ENCODE measurements at places on chromosomes 2 and 18.

GRCh38 chr2:236546561-236547002 is 23.0 kb upstream of the ACKR3 start:
- DNase-seq = no peak

DNA sequence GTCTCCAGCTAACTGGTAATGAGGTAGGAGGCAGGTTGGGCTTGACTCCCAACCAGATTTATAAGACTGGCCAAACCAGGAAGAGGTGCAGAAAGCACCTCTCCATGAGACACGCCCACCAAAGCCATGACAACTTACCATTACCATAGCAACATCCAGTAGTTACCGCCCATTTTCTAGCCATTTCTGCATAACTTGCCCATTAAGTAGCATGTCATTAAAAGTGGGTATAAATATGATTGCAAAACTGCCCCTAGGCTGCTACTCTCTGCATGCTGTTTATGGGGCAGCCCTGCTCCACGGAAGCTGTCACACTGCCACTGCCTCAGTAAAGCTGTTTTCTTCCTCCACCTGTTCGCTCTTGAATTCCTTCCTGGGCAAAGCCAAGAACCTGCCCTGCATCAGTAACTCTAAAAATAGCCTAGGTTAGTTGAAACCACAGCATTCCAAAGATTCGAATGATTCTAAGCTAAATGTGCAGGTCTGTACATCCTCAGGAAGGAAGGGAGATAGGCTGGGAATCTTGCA is 131.9 kb downstream of the ATL2 start:
- no peak for DNase-seq

- no peak for DNase-seq
These were observed 251.0 kb downstream of the AFF3 start for GRCh38 chr2:99891428-99891780.

- DNase-seq = peak; percentile 68
These were observed 39.7 kb downstream of the RFX8 start for GRCh38 chr2:101435001-101435862.

DNA sequence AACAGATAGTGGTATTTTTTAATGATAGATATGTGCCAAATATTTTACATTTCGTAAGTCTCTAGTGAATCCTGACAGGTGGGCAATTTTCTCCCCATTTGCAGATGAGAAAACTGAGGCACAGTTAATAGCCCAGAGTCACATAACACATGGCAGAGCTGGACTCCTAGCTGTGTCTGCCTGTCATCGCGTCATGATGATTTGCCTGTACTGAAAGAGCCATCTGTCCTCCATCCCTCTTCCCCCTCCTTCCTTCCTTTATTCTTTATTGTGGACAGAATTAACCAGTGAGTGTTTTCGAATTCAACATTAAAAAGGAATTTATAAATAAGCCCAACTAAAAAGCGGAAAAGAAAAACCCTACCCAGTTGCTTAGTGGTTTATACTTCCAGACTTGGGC is 3.2 kb downstream of the DNAJB2 start:
- DNase-seq = no peak

DNA sequence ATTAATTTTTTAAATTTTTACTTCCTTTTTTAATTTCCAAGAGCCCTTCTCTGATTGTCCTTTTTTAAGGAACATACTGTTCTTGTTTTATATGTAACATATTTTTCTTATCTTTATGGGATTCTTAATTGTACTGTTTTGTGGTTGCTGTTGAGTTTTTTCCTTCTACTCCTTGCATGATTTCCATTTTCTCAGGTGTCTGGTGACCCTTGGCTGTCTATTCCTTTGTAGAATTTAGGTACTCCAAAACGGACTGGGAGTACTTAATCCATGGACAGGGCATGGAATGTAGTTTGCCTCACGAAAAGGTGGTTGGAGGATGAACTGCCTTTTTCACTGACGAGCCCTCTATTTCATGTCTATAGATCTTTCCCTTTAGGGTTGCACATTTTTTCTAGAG is 26.6 kb downstream of the TWSG1 start:
- no peak for DNase-seq

GRCh38 chr2:121665504-121665903 is 16.2 kb upstream of the CLASP1 start:
- no peak for DNase-seq

GRCh38 chr18:24086082-24086481 is 52.8 kb upstream of the CABYR start:
- DNase-seq = no peak

DNA sequence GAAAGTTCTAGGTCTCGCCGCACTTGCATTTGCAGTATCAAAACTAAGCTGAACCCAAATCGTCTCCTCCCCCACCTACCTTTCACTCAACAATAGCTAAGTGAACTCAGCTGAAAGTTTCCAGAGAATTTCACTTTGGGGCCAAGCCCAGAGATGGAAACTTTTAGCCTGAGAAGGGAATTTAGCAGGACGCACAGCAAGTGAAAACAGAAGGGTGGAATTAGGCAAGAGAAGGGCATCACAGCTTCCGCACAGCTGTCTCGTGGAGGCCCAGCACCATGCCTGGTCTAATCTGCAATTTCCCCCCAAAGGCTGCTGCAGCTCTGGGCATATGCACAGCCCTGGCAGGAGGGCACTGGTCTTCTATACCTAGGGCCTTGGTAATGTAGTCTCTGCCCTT is 262.0 kb downstream of the TNS1 start:
- DNase-seq = no peak

DNA sequence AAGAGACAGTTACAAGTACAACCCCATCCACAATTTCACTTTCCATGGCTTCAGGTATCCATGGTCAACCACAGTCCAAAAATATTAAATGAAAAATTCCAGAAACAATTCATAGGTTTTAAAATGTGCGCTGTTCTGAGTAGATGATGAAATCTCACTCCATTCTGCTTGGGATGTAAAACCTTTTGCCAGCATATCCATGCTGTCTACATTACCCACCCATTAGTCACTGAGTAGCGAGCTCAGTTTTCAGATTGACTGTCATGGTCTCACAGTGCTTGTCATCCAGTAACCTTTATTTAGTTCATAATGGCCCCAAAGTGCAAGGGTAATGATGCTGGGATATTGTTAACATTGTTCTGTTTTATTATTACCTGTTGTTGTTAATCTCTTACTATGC is 40.5 kb downstream of the SMAD4 start:
- peak; percentile 71 for DNase-seq

GRCh38 chr2:106839849-106840595 is 45.9 kb downstream of the ST6GAL2 start:
- no peak for DNase-seq

GRCh38 chr2:228675091-228675490 is 493.6 kb upstream of the SPHKAP start:
- DNase-seq = peak; percentile 56

DNA sequence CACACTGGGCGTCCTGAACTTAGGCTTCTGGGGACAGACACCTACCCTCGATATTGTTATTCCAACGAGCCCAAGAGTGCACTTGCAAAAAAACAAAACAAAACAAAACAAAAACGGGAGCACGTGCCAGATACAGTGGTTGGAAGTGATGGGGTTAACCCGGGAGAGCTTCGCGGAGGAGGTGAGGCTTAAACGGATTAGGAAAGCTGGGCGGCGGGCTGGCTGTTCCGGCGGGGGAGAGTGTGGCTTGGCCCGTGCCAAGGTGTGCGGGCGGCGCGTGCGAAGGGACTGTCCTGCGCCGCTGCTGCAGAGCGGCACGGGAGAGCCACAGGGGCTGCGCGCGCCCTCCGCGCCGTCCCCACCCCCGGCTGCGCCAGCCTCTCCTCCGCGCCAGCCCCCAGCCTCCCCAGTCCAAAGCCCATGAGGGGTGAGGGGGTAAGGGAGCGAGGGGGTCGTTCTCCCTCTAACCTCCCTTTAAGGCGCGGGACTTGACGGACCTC is 1.5 kb upstream of the SLC30A3 start:
- no peak for DNase-seq

- no peak for DNase-seq
These were observed 81.5 kb downstream of the MAPRE2 start for GRCh38 chr18:35122586-35123224.

DNA sequence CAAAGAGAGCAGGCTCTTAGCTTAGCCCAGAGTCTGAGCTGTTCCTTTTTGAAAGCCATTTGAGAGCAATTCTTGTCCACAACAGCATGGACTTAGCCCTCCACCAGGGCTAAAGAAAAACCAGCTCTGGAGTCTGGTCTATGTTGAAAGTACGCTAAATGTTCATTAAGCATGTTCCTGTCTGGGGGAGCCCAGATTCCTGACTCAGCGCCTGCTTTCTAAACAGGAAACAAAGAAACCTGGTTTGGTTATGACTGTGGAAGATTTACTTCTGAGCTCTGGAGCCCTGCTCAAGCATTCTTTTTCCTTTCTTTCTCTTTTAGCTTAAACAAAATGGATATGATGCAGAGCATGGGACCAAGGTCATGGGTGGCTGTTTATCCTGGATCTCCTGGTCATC is 279.8 kb downstream of the RBM43 start:
- DNase-seq = no peak

GRCh38 chr18:23228102-23229061 is 93.1 kb downstream of the CABLES1 start:
- DNase-seq = no peak

- no peak for DNase-seq
These were observed 357.7 kb upstream of the SYT4 start for GRCh38 chr18:43634994-43635393.

DNA sequence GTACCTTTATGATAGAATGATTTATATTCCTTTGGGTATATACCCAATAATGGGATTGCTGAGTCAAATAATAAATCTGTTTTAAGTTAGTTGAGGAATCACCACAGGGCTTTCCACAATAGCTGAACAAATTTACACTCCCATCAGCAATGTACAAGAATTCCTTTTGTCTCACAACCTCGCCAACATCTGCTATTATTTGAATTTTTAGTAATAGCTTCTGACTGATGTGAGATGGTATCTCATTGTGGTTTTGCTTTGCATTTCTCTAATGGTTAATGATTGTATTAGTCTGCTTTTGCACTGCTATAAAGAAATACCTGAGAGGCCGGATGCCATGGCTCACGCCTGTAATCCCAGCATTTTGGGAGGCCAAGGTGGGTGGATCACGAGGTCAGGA is 1387.6 kb upstream of the ACVR2A start:
- DNase-seq = no peak

GRCh38 chr18:52570975-52571374 is 231.0 kb downstream of the DCC start:
- DNase-seq = peak; percentile 10

DNA sequence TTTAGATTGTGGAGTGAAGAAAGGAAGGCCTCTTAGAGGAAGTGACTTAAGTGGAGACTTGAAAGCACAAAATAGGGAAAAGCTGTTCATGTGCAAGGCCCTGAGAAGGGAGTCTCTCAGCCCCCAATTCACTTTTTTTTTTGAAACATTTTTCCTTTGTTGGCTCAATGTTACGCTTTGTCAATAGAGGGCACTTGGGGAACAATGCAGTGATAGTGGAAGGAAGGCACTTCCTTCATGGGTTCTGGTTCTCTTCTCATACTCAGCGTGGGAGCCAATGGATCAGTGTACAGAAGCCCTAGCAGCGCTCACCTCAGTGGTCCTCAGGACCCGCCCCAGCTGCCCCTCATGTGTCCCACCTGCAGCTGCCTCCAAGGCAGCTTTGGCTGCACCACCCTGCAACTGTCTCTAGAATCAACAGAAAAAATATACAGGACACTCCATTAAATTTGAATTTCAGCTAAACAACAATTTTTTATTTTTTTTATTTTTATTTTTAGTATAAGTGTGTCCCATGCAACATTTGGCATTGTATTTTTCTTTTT is 8.6 kb upstream of the C2orf42 start:
- no peak for DNase-seq

DNA sequence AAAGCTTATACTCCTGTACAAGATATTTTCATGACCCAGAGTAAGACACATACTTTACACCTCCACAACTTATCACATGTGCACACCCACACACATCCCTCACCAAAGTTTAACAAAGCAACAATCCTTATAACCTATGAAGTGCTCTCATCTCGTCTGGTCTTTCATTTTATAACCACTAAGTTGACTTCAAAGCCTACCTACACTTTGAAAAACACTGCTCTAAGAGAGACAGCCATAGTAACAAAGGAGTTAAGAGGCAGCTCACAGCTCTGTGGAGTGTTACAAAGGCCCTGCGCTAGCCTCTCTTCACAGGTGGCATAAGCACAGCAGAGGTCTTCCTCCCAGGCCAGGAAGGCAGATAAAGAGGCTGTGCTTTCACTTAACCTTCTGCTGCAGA is 69.7 kb upstream of the TMEM200C start:
- no peak for DNase-seq

DNA sequence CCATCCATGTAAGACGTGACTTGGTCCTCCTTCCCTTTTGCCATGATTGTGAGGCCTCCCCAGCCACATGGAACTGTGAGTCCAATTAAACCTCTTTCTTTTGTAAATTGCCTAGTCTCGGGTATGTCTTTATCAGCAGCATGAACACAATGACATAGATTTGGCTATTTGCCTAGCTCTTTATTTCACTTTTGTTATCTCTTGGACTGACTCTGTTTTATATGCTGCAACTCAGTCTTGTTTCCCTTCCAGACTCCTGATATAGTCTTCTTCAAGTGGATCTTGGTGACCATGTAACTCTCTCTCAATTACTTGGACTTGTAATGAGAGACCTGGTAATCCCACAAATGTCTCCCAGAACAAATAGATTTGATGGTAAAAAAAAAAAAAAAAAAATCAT is 627.6 kb downstream of the CCDC85A start:
- DNase-seq = no peak

DNA sequence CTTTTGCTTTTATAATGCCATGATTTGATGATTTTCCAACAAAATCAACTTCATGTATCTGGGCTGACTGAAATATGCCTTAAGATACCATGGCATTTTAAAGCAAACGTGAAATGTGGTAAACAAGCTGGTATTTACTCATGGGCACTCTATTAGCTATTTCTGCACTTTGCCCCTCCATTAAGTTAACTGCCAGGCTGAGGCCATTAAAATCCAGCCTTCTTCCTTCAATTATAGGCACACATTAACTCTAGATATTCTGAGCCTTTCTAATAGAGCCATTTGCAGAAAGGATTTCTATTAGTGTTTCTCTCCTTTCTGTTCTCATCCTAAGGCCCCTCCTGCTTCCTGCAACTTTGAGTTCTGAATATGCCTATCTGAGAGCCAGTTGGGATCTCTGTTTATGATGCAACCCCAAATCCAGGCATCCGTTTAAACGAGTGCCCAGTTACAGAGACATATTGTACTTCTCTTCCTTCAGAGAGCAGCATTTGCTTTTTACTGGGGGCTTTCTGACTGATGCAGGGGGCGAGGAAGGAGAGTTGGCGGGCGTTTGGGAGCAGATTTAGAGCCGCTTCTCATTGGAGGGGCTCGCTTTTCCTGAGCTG is 1.6 kb upstream of the KCNJ3 start:
- DNase-seq = no peak

- DNase-seq = no peak
These were observed 136.2 kb upstream of the ATP5MC3 start for GRCh38 chr2:175317751-175318150.

- no peak for DNase-seq
These were observed 46.2 kb downstream of the LRATD1 start for GRCh38 chr2:14678761-14679160.

DNA sequence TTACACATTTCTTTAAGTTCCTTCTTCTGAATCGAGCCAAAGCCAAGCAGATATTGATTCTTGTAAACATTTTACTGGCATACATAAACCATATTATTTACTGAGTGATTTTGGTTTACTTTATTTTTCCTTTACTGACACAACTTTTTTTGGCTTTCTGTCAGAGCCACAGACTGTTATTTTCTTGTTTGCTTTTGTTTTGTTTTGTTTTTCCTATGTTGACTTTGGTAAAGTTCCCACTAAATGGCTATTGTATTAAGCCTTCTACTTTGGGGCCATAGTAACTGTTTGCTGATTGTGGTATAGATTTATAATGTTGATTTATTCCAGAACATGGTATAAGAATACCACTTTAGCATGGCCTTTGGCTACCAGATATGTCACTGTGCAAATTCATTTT is 419.4 kb downstream of the DCDC2C start:
- no peak for DNase-seq

Measured in GM03348 (cell line).